ENCODE measurements at places on chromosomes 1 and 21.

DNA sequence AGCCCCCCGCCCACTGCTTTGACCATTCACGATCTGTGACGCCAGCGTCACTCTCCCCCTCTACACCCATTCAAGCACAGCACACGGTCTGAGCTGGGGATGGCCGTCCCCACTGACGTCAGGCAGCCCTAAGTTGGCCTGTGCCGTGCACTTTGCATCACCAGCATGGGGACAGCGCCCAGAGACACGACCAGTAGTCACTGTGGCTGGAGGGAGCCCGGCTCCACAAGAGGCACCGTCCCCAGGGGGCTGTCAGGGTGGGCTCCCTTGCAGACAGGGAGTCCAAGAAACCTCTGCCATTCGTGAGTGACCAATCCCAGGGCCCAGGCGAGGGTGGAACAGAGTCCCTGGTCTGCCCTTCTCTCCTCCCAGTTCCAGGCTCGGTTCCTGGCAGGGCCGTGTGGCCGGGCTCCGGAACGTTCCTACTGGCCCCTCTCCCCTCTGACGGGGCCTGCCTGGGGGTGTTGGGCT is 2.3 kb downstream of the KRTAP10-8 start:
- no peak for ATAC-seq

DNA sequence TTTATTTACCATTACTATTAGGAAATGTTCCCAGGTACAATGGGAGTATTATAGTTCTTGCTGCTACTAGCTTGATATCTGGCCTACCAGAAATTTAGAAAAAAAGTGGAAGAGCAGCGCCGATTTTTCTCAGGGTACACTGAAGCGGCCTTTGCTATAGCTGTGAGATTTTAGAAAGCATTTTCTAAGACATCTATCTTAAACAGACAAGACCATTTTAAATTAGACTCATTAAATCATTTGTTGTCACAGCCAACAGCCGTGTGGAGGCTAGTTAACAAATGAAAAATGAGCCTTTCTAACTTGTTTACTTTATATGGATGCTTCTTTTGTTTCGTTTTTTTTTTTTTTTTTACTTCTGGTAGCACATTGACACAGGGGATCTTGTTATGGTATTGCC is 183.2 kb upstream of the ZRANB2 start:
- ATAC-seq = no peak

GRCh38 chr1:83559129-83559840 is 439.6 kb downstream of the TTLL7 start:
- ATAC-seq = peak; percentile 50

DNA sequence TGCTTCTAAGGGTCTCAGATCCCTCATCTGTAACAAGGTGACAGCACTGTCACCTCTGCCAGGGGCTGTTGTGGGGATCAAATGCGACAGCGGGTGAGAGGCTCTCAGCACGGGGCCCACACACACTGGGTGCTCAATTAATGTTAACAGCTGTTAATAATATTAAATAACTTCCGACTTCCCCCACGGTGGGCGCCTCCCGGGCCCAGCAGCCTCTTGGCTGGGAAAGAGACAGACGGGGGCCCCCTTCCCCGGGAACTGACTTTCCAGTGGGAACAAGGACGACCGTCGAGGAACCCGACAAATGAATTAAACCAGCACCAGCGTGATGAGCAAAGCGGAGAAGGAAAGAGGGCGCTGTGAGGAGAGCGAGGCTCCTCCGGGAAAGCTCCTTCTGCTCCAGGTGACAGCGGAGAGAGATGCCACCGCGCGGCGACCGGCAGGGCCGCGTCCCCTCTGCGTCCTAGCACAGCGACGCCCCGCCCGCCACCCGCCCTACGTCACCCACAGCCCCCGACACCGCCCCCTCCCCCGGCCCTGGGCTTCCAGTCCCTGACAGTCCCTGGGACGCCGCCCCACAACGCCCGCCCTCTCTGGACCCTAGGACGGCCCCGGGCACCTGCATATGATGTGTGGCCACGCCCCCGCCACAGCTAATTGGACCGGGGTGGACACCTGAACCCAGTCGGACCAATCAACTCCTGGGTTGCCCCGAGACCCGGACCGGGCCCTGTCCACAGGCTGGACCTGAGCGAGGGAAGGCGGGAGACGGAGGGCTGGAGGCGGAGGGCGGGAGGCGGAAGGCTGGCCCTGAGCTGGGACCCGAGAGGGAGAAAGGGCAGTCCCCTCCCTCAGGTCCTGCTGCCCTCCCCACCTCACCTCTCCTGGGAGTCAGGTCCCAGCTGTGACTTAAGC is 38.2 kb downstream of the MATN1 start:
- ATAC-seq = peak; percentile 6

- no peak for ATAC-seq
These were observed 40.1 kb upstream of the KCNQ4 start for GRCh38 chr1:40743452-40743851.

DNA sequence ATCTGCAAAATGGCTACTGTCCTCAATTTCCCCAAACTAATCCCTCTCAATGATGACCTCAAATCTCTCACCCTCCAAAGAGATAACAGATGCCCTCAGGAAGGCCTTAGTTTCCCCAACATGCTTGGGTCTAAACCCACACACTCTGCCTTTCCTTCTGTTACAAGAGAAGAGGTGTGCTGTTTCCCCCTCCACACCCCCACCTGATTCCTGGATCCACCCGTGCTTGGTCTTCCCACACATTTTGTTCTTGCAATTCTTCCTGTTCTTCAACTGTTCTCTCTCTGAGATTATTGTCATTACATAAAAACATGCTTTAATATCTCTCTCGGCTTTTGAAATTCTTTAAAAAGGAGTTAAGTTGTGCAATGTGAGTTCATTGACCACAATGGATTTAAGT is 5.7 kb upstream of the CBR3 start:
- ATAC-seq = no peak

- ATAC-seq = no peak
These were observed 35.3 kb upstream of the ACTL8 start for GRCh38 chr1:17719874-17720273.

- ATAC-seq = no peak
These were observed 74.4 kb downstream of the CD58 start for GRCh38 chr1:116496380-116496779.

DNA sequence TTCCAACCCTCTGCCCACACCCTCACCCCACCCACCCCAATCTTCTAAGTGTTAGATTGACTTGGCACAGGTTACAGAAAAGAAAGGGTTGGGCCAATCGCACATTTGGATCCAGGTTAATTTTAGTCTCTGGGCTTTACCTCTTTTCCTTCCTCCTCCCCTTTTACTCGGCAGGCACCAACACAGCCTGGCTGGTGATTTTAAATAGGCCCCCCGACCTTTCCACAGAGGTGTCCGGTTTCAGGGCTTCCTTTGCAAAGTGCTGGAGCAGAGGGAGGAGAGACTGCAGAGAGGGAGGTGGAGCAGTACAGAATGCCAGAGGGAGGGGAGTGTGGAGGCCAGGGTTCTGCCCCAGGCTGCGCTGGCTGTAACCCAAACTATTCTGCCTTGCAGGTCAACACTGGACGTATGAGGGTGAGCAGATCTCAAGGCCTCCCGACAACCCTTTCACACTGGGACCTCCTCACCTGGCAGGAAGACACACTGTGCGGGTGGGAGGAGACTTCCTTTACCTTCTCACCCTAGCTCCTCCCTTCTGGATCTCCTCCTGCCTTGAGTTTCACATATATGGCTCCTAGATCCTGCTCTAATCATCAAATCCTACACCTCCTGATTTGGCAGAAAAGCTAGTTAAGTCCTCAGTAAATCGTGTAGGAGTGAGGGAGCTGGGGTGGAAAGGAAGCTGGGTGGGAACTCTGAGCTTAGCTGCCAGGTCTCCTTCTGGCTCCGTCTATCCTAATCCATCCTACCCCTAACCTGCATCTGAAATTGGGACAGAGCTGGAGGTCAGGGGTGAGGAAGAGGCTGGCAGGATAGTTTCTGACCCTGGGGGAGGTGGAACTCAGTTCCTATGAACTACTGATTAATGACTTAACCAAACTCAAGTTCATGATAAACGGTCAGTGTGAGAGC is 2.4 kb downstream of the CA14 start:
- no peak for ATAC-seq

- no peak for ATAC-seq
These were observed 2.1 kb downstream of the PFKL start for GRCh38 chr21:44301961-44302406.

DNA sequence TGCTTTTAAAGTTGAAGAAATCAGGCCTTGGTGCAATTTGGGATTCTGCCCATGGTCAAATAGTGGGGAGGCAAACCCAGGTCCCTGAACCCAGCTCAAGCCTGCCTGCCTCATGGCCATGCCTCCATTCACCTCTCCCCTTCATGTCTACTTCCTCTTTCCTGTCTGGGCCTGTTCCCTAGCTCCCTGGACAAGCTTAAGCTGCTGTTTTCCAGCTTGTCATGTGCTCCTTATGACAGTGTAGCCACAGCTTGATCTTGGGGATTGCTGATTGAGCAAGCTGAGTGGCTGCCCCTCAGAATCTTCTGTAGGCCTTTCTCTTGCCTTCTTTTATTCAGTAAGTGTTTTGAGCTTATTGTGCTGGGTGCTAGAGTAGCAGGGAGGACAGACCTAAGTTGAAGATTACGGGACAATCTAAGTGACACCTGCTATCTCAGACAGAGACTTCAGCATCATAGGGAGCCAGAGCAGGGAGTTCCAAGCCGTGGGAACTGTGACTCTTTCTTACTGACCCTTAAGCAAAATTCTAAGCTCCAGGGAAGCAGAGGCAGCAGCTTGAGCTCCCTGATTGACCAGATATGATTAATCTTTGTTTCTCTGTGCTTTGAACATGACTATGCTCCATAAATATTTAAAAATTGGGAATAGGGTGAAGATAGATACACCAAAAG is 520 bp upstream of the MR1 start:
- ATAC-seq = peak; percentile 62

DNA sequence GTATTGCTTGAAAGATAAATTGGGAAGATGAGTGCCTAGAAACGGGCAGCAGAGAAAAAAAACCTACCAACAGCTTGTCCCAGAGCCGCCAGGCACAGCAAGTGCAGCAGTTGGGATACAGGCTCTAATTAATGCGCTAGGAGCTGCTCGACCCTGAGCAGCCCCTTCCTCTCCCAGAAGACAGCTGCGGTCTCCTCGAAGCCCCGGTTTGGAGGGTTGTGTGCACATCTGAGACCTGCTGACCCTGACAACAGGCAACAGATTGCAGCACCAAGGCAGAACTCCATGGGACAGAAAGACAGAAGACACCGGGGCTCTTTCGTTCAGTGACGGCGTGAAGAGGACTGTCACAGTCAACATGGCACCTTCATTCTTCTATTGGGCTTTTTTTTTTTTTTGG is 101.4 kb downstream of the TSEN15 start:
- ATAC-seq = no peak

GRCh38 chr1:243746751-243747150 is 103.3 kb downstream of the AKT3 start:
- ATAC-seq = no peak

DNA sequence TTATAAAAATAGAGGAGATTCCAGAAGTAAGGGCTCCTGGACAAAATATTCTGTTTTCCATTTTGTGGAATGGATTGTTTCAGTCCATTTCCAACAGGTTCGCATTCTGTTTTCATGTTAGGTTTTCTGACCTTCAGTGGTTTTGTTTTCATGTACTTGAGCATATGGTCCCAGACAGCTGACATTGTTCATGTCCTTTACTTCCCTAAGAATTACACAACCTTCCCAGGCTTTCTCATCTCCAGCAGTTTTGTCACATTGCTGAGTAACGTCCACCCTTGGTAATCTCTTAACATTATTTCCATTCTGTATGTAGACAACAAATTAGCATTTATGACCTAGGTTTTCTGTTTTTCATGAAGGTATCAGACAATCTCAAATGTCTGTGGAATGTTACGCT is 21.0 kb upstream of the ERRFI1 start:
- no peak for ATAC-seq

DNA sequence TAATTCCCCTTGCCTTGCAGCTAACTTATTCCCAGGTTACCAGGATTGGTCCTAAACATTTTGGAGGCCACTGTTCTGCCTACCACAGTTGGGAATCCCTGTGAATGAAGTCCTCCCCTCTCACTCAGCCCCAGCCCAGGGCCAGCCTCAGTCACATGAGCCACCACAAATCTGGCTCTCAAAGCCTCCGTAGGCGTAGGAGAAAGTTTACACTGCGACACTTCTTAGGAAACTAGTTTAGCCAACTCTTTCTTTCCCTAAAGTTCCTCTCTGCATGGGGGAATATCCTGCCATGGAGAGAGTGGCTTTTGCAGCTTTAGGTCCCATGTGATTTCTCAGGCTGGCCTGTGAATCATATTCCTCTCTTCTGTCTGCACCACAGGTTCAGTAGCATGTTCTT is 45.7 kb upstream of the ETV3 start:
- no peak for ATAC-seq

GRCh38 chr1:4028139-4028501 is 128.0 kb upstream of the C1orf174 start:
- ATAC-seq = no peak

- ATAC-seq = no peak
These were observed 39.1 kb upstream of the DPH5 start for GRCh38 chr1:101064697-101065096.

GRCh38 chr1:19137158-19137557 is 72.9 kb downstream of the UBR4 start:
- no peak for ATAC-seq

DNA sequence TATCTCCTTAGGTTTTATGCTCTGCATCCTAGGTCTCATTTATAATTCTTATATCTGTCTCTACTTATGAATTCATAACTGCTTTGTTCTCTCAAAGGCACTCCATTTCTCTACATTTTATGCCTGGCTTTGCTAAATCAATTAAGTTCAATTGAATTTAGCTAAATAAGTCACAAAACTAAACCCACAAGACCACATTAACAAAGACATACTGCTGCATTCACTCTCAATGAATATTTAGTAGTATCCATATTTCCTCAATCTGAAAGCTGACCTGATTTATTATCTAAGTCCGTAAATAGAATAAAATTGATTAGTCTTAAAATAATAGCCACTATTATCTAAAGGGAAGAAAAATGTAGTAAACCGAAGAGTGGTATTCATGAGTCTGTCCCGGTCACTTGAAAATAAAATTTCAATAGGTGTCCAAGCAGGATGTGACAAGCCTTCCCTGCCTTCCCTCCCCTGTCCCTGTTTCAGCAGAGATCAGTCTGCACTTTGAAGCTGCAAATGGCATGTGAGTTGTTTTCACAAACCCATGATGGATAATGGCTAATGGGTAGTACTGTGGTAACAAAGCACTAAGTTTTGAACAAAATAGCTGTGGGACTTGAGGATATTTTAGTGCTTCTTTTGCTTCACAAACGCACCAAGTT is 295.0 kb upstream of the NCAM2 start:
- no peak for ATAC-seq

DNA sequence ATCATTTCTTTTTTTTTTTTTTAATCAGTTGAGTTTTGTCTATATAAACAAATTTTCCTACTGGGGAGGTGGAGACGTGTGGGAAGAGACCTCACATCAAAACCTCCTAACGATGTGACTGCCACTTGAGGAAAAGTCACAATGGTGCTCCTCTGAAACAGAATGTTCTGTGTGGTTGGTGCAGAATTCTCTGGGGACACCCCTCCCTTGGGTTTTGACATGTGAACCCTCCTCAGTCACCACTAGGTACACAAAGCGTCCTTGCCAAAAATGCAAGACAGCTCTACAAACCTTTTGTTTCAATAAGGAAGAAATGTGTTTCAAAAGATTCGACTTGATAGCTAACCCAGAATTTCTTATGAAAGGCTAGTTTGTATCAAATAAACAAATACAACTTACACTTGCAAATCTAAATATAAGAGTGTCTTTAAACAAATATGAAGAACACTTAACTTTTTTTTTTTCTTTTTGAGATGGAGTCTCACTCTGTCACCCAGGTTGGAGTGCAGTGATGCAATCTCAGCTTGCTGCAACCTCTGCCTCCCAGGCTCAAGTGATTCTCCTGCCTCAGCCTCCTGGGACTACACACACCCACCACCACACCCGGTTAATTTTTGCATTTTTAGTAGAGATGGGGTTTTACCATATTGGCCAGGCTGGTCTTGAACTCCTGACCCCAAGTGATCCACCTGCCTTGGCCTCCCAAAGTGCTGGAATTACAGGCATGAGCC is 9.3 kb downstream of the SLC25A24 start:
- ATAC-seq = peak; percentile 91
